ENCODE measurements at places on chromosomes 3 and 15. TPM values are rescaled to one million over a fixed set of nuclear protein-coding genes. Genes with fewer than 3 reads are reported as not detected.

CCDC9B gene
- 26.0 TPM for total RNA-seq

CRYGS gene
- total RNA-seq: 0.13 TPM

DNA sequence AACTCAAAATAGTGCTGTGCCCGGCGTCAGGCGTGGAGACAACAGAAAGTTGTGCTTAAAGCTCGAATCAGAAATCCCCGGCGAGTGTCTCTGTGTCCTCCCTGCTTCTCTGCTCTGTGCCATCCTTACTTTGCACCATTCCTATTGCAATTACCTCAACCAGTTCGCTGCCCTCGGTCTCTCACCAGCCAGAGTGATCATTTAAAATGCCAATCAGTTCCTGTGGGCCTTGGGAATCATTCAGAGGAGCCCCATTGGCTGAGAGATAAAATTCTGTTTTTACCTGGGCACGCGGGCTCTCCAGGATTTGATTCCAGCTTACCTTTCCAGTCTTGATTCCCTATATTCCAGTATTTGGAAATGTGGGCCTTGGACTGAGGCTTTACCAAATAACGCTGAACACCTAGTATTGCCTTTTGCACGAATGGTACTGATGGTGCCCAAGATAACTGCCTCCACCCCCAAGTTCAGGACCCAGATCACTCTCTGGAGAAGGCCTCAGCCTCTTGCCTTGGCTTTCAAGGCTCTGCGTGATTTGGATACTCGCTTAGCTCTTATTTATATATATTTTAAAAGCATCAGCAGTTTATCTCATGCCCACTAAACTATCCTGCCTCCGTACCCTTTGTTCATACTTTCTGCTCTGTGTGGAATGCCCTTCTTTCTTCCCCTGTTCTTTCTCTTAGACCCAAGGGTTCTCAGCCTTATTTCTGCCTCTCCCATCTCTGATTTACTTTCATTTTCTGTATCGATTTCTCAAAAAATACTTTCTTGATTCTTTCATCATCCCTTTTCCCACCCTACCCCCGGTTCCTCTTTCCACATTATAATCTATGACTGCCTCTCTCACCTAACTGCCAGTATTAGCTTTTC lies 863 bp downstream of the PSMA4 start:
- DNase-seq: no peak

DNA sequence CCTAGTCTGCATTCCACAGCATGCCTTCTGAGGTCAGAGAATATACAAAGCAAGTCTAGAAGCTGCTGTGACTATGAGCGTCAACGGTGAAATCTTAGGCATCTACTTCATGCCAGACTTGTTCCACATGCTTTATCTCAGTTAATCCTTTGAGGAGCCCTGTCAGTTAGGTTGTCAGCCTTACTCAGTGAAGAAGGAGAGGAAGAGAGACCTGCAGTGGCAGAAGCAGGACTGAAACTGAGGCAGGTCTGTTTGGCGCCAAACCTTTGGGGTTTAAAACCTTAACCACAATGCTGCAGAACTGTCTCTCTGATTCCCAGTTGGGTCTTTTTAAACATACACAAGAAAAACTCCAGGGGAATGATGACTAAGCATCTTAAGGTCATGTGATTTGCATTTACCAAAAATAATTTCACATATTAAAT lies 139.0 kb upstream of the LIPC start:
- no peak for DNase-seq

GRCh38 chr3:54817628-54818027 lies 110.2 kb downstream of the LRTM1 start:
- no peak for DNase-seq

All from HT1080 (cell line).